ENCODE measurements at places on chromosomes 5 and 9. TPM values are rescaled to one million over a fixed set of nuclear protein-coding genes. Genes with fewer than 3 reads are reported as not detected.

The GPX8 gene
- total RNA-seq: 34.0 TPM

The DRD1 gene
- 0.08 TPM for total RNA-seq

The C5orf52 gene
- not detected for total RNA-seq

The PLPPR1 gene
- not detected for total RNA-seq

The NAIF1 gene
- total RNA-seq: 4.9 TPM

The FCN2 gene
- total RNA-seq: not detected

The LCN2 gene
- 5.2 TPM for total RNA-seq

The SHROOM1 gene
- 13.4 TPM for total RNA-seq

The SOHLH1 gene
- total RNA-seq: not detected

The PKD2L2 gene
- 0.07 TPM for total RNA-seq

The IFNK gene
- total RNA-seq: not detected

The PITX1 gene
- total RNA-seq: 29.7 TPM

The PSAT1 gene
- total RNA-seq: 140 TPM

The SYK gene
- total RNA-seq: 0.03 TPM

The SPINK1 gene
- total RNA-seq: 0.43 TPM

The PPP1R2B gene
- not detected for total RNA-seq

The AIF1L gene
- total RNA-seq: 1.7 TPM

The SMIM3 gene
- 12.8 TPM for total RNA-seq

The IL9 gene
- not detected for total RNA-seq

The HTR4 gene
- not detected for total RNA-seq

The SPATA31D4 gene
- total RNA-seq: not detected

The ADRB2 gene
- 0.92 TPM for total RNA-seq

The SPINK13 gene
- 0.27 TPM for total RNA-seq

The FOXD4L4 gene
- total RNA-seq: not detected

The TBCA gene
- total RNA-seq: 272 TPM

The IFNE gene
- total RNA-seq: 1.8 TPM

The SHOC1 gene
- total RNA-seq: not detected

Measured in A549 treated with Mapracorat at 1 μM for 4 hours (cell line).